ENCODE measurements at places on chromosomes 4 and X. TPM values are rescaled to one million over a fixed set of nuclear protein-coding genes. Genes with fewer than 3 reads are reported as not detected.

FAT4 gene
- total RNA-seq = 25.1 TPM

GRCh38 chr4:107349266-107349665, 313.2 kb upstream of the DKK2 start:
- no peaks in the 10 kb centered on the region for H3K36me3 ChIP-seq
- H3K4me3 ChIP-seq = no peak overlapping the region
- no peak overlapping the region for H3K27ac ChIP-seq
- no peaks in the 10 kb centered on the region for H3K27me3 ChIP-seq

DNA sequence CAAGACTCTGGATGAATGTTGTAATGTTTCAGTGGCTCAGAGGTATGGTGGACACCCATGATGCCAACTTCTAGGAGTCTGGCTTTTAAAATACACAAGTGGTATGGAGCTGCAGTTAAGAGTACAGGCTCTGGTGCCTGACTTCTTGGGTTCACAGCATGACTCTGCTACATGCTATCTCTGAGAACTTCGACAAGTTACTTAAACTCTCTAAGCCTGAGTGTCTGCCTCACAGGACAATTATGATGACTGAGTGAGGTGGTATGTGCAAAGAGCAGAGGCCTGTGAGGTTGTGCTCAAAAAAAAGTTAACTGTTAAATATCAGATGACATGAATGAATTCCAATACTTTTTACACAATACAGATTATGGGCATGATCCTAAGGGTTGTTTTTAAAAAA, 90.9 kb upstream of the SRD5A3 start:
- no peak overlapping the region for H3K27ac ChIP-seq
- H3K27me3 ChIP-seq = no peaks in the 10 kb centered on the region
- no peaks in the 10 kb centered on the region for H3K36me3 ChIP-seq

GRCh38 chrX:42229533-42229932, 306.2 kb upstream of the CASK start:
- H3K4me1 ChIP-seq = no peaks in the 10 kb centered on the region
- no peak overlapping the region for H3K4me3 ChIP-seq
- H3K27me3 ChIP-seq = no peaks in the 10 kb centered on the region
- DNase-seq = no peak
- no peaks in the 10 kb centered on the region for H3K36me3 ChIP-seq

POF1B gene
- total RNA-seq = 1.6 TPM

GRCh38 chrX:130728208-130728607, 174.8 kb downstream of the ENOX2 start:
- no peaks in the 10 kb centered on the region for H3K36me3 ChIP-seq
- H3K27ac ChIP-seq = no peak overlapping the region
- DNase-seq = no peak
- no peaks in the 10 kb centered on the region for H3K27me3 ChIP-seq

- H3K4me1 ChIP-seq = no peaks in the 10 kb centered on the region
- H3K27ac ChIP-seq = no peak overlapping the region
- H3K36me3 ChIP-seq = no peaks in the 10 kb centered on the region
- no peak overlapping the region for H3K4me3 ChIP-seq
- no peaks in the 10 kb centered on the region for H3K27me3 ChIP-seq
- no peak for DNase-seq
Observed at GRCh38 chrX:101393530-101394305, 2.9 kb downstream of the RPL36A start.

DNA sequence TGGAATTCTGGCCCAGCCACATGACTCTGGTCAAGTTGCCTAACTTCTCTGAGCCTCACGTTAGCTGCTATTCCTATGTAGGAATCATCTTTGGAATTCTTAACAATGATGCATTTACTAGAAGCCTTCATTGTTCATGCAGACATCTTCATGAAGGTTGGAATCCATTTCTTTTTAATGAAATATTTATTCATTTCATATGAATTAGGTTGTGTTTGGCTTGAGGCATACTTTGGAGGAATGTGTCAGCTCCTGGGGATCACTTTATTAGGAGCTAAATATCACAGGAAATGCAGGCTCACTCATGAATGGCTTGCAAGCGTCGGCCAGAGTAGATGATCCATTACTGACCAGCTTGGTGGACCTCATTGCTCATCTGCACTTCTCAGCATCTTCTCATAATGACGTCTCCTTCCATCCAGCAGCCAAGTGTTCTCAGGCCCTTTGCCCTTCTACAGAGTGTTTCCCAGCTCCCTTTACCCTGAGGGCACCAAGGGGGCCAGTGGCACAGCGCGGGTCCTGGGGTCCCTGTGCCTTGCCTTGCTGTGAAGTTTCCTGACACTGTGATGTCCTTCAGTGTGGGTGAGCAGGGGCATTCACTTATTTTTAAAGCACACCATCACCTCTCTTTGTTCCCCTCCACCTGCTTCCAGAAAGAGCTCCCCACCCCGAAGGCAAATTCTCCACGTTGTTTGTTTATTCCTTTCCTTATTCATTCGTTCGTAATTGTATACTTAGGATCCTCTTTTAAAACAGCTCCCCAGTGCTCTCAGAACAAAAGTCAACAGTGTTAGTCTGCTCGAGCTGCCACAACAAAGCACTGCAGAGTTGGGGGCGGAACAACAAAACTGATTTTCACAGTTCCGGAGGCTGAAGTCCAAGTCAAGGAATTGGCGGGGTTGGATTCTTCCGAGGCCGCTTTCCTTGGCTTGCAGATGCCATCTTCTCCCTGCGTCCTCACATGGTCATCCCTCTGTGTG, 106.8 kb downstream of the STK32B start:
- H3K27ac ChIP-seq = no peak overlapping the region
- no peak for DNase-seq
- no peak overlapping the region for H3K4me3 ChIP-seq

SLC6A8 gene
- 40.3 TPM for total RNA-seq

DNA sequence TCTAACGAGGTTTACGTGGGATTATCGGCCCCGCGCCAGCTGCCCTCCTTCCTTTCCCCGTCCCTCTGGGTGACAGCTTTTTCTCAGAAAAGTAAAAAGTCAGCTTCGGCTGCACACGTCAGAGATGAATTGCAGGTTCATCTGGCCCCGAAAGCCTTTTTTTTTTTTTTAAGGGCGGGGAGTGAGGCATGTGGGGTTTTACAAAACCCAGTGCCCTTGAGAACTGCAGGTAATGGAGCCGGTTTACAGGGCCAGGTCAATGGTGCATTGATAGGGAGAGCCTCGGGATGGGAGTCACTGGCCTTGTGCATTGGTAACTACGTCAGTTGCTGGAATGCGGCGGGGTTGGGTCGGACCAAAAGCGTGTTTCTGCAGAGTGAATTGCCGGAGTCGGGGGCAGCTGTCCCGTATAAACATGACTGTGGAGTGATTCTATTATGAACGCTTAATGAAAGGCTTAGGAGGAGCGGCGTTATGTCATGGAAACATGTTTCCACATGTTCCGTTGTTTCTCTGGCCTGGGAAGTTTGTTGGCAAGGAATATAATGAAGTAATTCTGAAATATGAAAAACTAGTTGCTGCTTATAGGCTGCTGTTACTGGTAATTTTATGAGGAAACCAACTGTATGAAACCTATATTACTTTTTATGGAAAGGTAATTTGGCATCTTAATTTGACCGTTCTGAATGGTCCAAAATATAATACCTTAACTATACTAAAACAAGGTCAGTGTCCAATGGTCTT, 1.1 kb downstream of the HSPA4L start:
- no peaks in the 10 kb centered on the region for H3K27me3 ChIP-seq
- no peaks in the 10 kb centered on the region for H3K36me3 ChIP-seq
- DNase-seq = peak; percentile 62
- peak overlapping the region; percentile 66 for H3K27ac ChIP-seq

GRCh38 chrX:129641941-129642340, 12.8 kb downstream of the APLN start:
- H3K27me3 ChIP-seq = no peaks in the 10 kb centered on the region
- no peak overlapping the region for H3K27ac ChIP-seq
- DNase-seq = no peak

DNA sequence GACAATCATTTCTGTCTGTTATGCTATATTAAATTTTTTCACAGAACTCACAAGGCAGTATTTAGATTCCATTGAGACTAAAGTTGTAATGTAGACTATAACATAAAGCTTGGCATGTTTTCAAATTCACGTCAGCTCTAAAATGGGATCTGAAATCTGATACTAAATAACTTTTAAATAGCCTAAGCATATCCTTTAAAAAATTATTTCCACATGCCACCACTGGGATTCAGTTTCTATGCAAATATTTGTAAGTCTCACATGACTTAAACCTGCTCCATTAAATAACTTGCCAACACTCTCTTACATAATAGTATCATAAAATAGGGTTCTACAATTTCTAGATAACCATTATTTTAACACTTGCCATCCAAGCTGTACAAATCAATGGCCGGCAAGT, 32.4 kb downstream of the KLHL8 start:
- H3K27me3 ChIP-seq = no peaks in the 10 kb centered on the region
- no peaks in the 10 kb centered on the region for H3K4me1 ChIP-seq
- H3K27ac ChIP-seq = no peak overlapping the region
- H3K4me3 ChIP-seq = no peak overlapping the region
- no peaks in the 10 kb centered on the region for H3K36me3 ChIP-seq

OPN1MW gene
- total RNA-seq = not detected

HGFAC gene
- total RNA-seq = 3.1 TPM

- H3K4me1 ChIP-seq = no peaks in the 10 kb centered on the region
- no peak for DNase-seq
- H3K27ac ChIP-seq = no peak within 1 kb of the TSS
- H3K27me3 ChIP-seq = no peaks in the 10 kb centered on the region
Observed at GRCh38 chr4:75555294-75556164, at the start of gene ODAPH. Gene ODAPH (plus strand): TSS chr4:75556066. CDS start chr4:75556083, 17 bp downstream.

DNA sequence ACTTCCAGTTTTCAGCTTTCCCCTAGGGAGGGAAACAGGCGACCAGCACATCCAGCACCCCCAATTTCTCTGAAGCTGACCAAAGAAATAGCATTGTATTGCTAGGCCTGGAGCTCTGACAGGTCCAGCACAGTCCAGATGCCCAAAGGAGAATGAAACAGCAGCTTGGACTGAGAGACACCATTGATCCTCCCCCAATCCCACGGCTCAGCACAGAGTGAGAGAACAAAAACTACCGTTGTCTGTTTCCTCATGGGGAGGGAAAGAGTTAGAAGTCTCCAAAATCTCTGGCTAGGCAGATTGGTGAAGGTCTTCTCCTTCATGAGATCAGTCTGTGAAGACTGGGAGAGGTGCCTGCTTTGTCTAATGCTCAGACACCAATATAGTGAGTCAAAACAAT, 8.6 kb downstream of the TCEAL7 start:
- H3K36me3 ChIP-seq = no peaks in the 10 kb centered on the region
- H3K27me3 ChIP-seq = no peaks in the 10 kb centered on the region
- H3K27ac ChIP-seq = no peak overlapping the region
- no peak overlapping the region for H3K4me3 ChIP-seq
- DNase-seq = no peak
- no peaks in the 10 kb centered on the region for H3K4me1 ChIP-seq

DNA sequence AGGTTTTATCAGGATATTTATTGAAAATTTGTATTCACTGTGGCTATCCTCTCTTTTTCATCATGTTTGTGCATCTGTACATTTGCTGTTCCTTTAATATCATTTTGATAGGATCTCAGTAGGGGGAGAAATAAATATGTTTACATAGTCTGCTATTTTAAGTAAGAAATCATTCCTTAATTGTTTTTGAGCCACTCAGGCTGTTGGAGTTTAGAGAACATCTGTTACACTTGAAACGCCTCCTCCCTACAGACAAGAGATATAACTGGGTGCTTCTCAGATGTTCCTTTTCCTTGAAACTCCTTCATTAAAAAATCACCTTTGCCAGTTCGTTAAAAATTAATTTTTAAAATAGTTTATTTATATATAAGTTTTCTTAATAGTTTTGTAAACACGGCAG, 59.4 kb downstream of the QRFPR start:
- H3K4me3 ChIP-seq = no peak overlapping the region
- DNase-seq = no peak
- no peaks in the 10 kb centered on the region for H3K36me3 ChIP-seq
- H3K4me1 ChIP-seq = no peaks in the 10 kb centered on the region
- H3K27me3 ChIP-seq = no peaks in the 10 kb centered on the region

GRCh38 chrX:2627272-2627867, 63.7 kb upstream of the CD99 start:
- H3K36me3 ChIP-seq = no peaks in the 10 kb centered on the region
- H3K4me3 ChIP-seq = no peak overlapping the region
- no peaks in the 10 kb centered on the region for H3K27me3 ChIP-seq
- no peak overlapping the region for H3K27ac ChIP-seq
- peak; percentile 27 for DNase-seq
- H3K4me1 ChIP-seq = no peaks in the 10 kb centered on the region

- no peaks in the 10 kb centered on the region for H3K27me3 ChIP-seq
- no peaks in the 10 kb centered on the region for H3K36me3 ChIP-seq
- DNase-seq = no peak
- no peaks in the 10 kb centered on the region for H3K4me1 ChIP-seq
Observed at GRCh38 chr4:71711985-71712348, 71.9 kb downstream of the GC start.

- H3K4me3 ChIP-seq = no peak overlapping the region
- H3K27ac ChIP-seq = no peak overlapping the region
- H3K27me3 ChIP-seq = no peaks in the 10 kb centered on the region
- no peaks in the 10 kb centered on the region for H3K36me3 ChIP-seq
Observed at GRCh38 chr4:117417856-117418255, 332.5 kb upstream of the TRAM1L1 start.

- no peak for DNase-seq
- H3K27me3 ChIP-seq = no peaks in the 10 kb centered on the region
- H3K27ac ChIP-seq = no peak overlapping the region
- no peaks in the 10 kb centered on the region for H3K36me3 ChIP-seq
- H3K4me3 ChIP-seq = no peak overlapping the region
Observed at GRCh38 chr4:78065508-78066192, 8.5 kb downstream of the FRAS1 start.

GRCh38 chr4:79673377-79673776, 265.3 kb upstream of the GK2 start:
- no peak for DNase-seq
- H3K4me1 ChIP-seq = no peaks in the 10 kb centered on the region
- H3K27ac ChIP-seq = no peak overlapping the region
- no peaks in the 10 kb centered on the region for H3K27me3 ChIP-seq
- no peak overlapping the region for H3K4me3 ChIP-seq

- no peak overlapping the region for H3K4me3 ChIP-seq
- no peaks in the 10 kb centered on the region for H3K4me1 ChIP-seq
- DNase-seq = no peak
- no peaks in the 10 kb centered on the region for H3K27me3 ChIP-seq
- H3K36me3 ChIP-seq = no peaks in the 10 kb centered on the region
Observed at GRCh38 chr4:71692963-71693362, 90.9 kb downstream of the GC start.

GRCh38 chr4:166991006-166991561, 243.2 kb downstream of the SPOCK3 start:
- no peak overlapping the region for H3K4me3 ChIP-seq
- no peaks in the 10 kb centered on the region for H3K4me1 ChIP-seq
- DNase-seq = no peak

CCKAR gene
- not detected for total RNA-seq

GRCh38 chr4:84578540-84579402, 4.2 kb upstream of the CDS1 start:
- DNase-seq = no peak
- no peaks in the 10 kb centered on the region for H3K27me3 ChIP-seq
- H3K4me3 ChIP-seq = no peak overlapping the region
- no peaks in the 10 kb centered on the region for H3K36me3 ChIP-seq

- H3K36me3 ChIP-seq = no peaks in the 10 kb centered on the region
- no peak for DNase-seq
- H3K4me1 ChIP-seq = no peaks in the 10 kb centered on the region
- H3K27ac ChIP-seq = no peak overlapping the region
Observed at GRCh38 chr4:26356081-26356501, 35.3 kb downstream of the RBPJ start.

- H3K27ac ChIP-seq = no peak overlapping the region
- H3K4me3 ChIP-seq = no peak overlapping the region
- no peaks in the 10 kb centered on the region for H3K4me1 ChIP-seq
- no peak for DNase-seq
- H3K36me3 ChIP-seq = no peaks in the 10 kb centered on the region
Observed at GRCh38 chr4:89283226-89284009, 24.2 kb downstream of the GPRIN3 start.
